MG63 (cell line): ENCODE measurements at places on chromosomes 2 and 18. TPM values are rescaled to one million over a fixed set of nuclear protein-coding genes. Genes with fewer than 3 reads are reported as not detected.

- no peak for DNase-seq
Observed at GRCh38 chr2:169772651-169773050, 26.0 kb upstream of the SSB start.

DNA sequence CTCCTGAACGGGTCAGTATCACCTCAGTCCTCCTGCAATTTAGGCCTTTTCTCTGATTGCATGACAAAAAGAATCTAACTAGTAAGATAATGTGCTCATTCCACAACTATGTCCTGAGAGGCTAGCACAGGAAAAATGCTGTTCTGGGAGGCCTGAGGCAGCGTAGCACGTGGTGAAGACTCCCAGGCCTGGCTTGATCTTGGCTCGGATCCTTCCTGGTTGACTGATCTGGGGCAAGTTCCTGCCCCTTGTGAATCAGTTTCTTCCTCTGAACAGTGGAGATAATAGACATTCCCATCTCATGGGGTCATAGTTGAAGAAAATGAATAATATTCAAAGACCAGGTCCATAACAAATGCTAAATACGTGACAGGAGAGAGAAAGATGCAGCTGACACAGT lies 12.3 kb downstream of the FBLN7 start:
- DNase-seq, result peak; percentile 71

DNA sequence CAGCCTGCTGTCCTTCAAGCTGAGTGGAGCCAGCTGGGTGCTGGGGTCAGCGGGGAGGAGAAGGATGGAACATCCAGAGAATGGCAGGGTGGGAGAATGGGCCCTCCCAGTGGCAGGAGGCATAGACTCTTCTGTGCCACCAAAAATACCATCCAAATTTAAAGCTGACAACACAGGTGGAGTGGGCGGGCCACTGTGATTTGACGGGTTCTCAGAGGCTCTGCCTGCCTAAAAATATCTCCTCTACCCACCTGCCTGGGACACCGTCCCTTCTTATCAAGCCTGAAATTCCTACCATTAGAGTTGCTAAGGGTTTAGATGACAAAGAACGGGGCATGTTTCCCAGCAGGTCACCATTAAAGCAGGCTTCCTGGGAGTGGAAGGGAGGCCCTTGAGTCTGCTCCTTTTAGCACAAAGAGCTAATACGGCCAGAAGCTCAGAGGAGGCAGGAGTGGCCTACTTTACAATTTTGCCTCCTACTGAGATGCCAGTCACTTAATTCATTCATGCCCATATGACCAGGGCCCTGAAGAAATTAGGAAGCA lies 19.8 kb upstream of the MARCHF4 start:
- no peak for DNase-seq

GRCh38 chr18:28963481-28963880 lies 786.6 kb upstream of the CDH2 start:
- no peak for DNase-seq

DNA sequence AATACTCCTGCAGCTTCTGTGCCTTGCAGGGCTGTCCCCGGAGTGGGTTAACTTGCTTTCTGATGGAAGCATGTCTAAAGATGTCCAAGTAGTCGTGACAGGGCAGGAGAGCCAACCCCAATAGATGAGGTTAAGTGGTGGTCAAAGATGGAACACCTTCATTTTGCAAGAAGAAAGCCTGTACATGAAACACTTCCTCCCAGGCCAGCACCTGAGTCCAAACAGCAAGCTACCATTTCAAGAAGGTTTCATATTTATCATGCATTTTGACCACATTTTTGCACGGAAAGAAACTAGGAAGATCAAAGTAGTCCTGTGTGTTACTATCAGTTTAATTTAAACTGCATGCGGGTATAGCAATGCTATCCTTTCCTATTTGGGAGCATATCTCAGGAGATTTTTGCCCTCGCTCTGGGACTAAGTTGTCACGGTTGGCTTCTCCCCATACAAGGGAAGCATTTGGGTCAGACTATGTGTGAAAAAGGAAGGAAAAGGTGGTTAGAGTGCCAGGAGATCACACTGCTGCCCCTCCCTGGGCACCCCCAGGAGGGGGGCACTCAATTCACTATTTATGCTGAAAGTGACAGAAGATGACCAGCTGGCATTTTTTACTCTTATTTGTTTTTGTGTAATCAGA lies 187.6 kb downstream of the ZNF521 start:
- DNase-seq, result no peak

DNA sequence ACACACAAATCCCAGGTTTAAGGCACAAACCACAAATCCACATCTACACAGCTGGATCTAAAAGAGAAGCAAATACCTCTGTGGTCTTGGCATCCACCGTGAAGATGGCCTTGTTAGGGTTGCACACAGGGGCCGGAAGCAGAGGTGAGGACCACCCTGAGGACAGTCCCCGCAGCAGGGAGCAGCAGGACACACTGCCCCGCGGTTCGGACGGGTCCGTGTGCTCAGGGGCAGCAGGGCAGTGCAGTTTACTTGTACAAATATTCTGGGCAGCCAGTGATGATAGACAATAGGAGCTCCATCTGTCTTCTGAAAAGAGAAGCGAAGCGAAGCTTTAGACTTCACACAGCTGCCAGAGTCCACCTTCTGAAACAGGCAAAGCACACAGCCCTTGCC lies 8.8 kb downstream of the PASK start:
- no peak for DNase-seq

DNA sequence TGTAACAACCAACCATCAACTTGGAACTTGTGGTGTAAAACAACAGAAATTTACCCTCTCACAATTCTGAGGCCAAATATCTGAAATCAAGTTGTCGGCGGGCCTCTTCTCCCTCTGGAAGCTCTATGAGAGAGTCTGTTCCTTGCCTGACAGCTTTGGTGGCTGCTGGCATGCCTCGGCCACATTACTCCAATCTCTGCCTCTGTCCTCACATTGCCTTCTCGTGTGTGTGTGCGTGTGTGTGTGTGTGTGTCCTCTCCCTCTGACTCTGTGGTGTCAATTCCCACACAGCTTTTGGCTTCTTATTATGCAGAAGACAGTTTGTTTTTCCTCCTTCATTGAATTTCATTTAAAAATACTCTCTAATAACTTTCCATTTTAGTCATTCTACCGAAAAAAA lies 50.4 kb downstream of the ZDBF2 start:
- DNase-seq, result no peak

DNA sequence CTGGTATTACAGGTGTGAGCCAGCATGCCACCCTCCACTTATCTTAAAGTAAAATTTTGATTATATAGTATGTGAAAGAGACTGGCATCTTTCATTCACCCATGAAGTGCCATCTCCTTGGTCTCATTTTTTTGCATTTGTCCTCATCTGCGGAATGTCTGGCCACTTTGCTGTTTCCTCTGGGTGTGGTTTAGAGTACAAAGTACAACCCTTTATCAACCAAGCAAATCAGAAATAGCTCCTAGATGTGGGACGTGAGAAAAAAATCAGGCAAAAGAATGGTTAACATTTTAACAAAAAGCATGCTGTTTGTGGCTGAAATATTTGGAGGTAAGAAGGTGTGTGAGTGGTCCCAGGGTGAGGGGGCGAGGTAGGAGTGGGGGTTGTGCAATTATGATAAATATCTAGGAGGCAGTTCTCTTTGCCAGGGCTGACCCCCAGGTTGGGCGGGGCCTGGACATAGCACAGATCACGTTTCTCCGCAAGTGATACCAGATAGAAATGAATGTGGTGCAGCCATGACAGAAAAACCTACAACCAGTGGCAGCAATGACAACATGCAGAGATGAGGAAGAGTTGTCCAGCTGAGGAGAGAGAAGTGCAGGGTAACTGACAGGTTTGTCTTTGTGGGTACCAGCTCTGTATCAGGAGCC lies 115.8 kb upstream of the SERTAD2 start:
- DNase-seq, result no peak

DNA sequence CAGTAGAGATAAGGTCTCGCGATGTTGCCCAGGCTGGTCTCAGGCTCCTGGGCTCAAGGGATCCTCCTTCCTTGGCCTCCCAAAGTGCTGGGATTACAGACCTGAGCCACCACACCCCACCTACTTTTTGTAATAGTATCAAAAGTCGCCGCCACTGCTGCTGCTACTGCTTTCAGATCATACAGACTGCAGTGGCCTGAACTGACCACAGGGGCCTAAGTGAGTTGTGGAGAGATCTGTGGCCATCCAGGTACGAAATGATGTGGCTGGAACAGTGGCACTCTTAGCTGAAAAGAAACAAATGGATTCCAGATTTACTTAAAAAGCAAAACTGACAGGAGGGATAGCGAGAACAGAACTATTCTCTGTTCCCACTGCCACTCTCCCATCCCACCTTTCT lies 32.9 kb upstream of the POMC start:
- no peak for DNase-seq

The RIT2 gene
- total RNA-seq, result not detected in 2 replicates

The DCC gene
- total RNA-seq, result not detected in 2 replicates

The AKAIN1 gene
- not detected in 2 replicates for total RNA-seq

The CABYR gene
- total RNA-seq, result not detected in 2 replicates
